ENCODE measurements at places on chromosomes 16 and 17.

- DNase-seq = no peak
These were observed 402.7 kb upstream of the TNRC6C start for GRCh38 chr17:77555741-77556291.

DNA sequence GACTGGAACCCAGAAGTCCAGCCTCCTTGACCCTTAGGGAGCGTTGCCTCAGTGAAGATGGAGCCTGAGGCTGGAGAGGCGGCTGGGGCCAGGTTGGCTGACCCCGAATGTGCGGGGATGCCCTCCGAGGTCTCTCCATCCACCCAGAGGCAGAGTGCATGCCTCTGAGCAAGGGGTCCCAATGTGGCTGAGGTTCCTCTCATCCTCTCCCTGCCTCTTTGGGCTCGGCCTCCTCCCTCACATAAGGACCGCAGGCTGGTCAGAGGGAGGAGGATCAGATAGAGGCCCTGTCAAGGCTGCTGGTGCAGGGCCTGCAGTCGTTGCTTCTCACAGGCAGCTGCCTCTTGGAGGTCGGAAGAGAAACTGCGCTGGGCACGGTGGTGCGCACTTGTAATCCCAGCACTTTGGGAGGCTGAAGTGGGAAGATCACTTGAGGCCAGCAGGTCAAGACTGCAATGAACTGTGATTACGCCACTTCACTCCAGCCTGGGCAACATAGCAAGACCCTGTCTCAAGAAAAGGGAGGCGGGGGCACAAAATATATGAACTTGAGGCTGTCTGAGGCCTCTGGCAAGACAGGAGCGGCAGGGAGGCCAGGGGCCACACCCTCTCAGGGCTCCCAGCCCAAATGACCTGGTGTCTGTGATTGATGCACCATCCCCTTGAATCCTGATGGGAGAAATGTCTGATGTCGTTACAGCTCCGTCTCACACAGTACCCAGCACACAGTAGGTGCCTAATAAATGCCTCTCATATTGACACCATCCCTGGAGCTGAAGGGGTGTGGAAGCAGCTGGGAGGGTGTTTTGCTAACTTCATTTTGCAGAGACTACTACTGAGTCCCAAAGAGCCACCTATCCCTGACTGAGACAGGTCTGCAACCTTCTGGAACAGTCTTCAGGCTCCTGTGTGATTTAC lies 220.1 kb upstream of the GSE1 start:
- DNase-seq = no peak

DNA sequence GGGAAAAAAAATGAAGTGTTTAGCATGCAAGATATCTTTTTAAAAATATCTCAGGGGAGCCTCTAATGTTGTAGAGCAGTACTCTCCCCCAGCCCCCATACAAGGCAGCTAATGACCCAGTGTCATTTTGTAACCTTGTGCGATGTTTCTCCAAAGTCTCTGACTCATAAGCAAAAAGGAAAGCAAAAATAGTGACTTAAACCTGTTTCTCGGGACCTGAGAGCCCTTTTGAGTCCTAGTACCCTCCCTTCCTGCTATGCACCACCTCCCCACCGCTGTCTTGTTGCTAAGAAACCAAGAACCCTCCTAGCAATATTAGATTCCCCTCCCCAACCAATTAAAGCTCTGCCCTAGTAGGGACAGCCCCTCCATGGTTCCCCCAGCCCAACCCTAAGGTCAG lies 2.8 kb downstream of the MYCBPAP start:
- DNase-seq = peak; percentile 22

GRCh38 chr17:67227488-67227887 lies 17.5 kb downstream of the HELZ start:
- DNase-seq = no peak

DNA sequence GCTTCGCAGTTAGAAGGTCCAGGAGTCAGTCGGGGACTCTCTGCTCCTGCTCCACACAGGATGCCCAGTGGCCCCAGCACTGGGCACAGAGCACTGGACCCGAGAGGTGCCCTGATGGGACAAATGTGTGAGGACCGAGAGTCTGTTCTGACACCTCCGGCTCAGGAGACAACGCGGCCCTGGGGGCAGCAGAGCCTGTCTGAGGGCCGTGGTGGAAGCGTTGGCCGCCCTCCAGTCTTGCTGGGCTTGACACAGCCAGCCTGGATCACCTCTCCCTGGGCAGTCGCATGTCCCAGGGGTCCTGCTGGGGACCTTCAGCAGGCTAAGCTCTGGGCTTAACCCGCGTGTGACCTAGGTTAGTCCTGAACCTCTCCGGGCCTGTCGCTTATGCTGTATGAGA lies 23.1 kb downstream of the LGALS9 start:
- DNase-seq = no peak

GRCh38 chr17:7742729-7743128 lies 25.2 kb downstream of the DNAH2 start:
- no peak for DNase-seq

GRCh38 chr17:78377858-78378224 lies 608 bp upstream of the PGS1 start:
- no peak for DNase-seq

GRCh38 chr17:69818467-69818866 lies 256.6 kb upstream of the KCNJ16 start:
- DNase-seq = no peak

DNA sequence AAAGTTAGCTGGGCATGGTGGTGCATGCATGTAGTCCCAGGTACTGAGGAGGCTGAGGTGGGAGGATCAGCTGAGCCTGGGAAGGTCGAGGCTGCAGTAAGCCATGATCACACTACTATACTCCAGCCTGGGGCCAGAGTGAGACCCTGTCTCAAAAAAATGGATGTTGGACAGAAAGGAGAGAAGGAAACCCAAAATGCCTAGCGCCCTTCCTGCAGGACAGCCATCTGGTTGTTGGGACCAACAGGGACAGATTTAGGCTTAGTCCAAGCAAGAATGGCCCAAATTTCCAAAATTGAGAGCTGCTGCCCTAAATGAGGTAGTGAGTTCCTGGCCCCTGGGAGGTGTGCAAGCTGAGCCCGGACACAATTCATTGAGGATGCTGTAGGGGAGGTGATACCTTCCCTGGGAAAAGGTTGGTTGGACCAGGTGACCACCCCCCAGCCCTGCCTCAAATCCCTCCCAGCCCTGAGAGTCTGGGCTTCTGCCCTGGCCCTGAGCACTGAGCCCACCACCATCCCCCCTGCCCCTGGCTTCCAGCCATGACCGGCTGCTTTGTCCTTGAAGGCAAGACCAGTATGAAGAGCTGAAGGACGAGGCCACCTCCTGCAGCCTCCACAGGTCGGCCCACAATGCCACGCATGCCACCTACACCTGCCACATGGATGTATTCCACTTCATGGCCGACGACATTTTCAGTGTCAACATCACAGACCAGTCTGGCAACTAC lies 35.1 kb downstream of the IL21R start:
- no peak for DNase-seq

DNA sequence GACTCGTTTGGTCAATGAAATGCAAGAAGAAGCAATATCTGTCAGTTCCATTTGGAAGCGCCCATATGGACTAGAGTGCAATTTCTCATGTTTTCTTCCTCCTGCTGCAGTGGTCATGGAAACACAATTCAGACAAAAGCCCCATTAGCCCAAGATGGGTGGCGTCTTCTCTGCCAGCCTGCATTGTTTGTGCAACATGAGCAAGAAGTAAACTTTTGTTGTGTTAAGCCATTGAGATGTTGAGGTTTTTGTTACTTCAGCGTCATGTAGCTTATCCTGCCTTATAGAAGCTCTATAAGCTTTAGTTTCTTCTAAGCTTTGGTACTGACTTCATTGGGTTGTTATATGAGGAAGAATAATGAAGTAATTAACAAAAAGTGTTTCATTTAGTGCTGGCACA lies 137.4 kb downstream of the NPIPB5 start:
- DNase-seq = no peak

GRCh38 chr17:28737770-28738679 lies 5.8 kb upstream of the TRAF4 start:
- no peak for DNase-seq

DNA sequence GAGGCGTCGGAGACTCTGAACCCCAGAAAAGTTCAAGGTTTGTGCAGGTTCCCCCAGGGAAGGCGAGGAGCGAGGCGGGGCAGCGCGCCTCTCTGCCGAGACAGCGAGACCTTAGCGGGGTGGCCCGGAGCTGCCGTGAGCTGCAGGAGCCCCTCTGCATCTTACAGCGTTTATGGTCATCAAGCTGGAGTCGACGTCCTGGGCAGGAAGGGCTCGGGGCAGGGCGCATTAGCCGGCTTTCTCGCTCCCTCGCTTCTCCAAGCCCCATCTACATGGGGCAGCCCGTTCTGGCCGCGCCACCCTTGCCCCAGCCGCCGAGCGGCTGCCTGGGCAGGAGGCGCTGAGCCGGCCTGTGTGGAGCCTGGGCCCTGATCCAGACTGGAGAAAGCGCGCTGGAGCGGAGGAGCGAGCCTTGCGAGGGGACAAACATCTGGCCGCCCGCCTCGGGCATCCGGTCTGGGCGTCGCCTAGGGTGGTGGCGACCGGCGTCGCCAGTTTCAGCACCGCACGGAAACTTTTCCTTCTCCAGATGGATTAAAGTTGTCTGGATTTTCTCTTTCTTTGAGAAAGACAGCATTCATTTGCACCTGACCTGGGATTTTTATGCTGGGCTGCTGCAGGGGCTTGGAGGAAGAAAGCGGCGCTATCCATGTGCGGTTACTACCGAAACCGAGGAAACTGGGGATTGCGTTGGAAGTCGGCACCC lies 750 bp downstream of the TMEM132E start:
- no peak for DNase-seq

- no peak for DNase-seq
These were observed 30.1 kb upstream of the GAA start for GRCh38 chr17:80071116-80071841.

- DNase-seq = no peak
These were observed 349.6 kb downstream of the KIF2B start for GRCh38 chr17:54172096-54172984.

GRCh38 chr16:56310690-56311089 lies 114.7 kb downstream of the AMFR start:
- DNase-seq = no peak

DNA sequence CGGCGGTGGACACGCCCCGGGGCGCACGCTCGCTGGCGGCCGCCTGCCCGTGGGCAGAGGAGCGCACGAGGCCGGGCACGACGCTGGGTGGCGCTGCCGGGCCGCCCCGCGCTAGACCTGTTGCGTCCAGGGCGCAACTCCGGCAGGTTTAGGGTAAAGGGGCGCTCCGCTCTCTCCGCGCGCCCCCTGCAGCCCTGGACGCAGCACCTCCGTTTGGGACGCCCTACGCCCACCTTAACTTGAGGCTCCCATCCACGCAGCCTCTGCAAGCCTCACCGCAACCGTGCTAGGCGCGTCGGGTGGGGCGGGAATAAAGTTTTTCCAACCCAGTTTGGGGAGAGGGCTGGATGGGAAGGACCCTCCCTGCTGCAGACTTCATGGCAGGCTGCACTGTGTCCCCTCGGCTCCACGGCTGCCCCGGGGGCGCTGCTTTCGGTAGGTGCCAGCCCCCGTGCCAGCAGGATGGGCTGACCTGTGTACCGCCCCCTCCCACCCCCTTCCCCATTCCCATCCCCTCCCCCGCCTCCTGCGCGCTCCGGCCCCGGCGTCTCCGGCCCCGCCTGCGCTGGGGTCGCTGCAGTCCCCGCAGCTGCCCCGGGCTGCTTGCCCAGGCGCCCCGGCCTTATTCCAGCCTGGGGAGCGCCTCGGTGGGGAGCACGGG lies at the start of gene SYT17:
SYT17 (plus strand) TSS at position 531 of the 661 bp plus-strand sequence. CDS start 407 bp downstream, outside the sequence.
- no peak for DNase-seq

GRCh38 chr16:22642416-22643088 lies 131.9 kb downstream of the NPIPB5 start:
- DNase-seq = no peak

- no peak for DNase-seq
These were observed 24.7 kb upstream of the KRT20 start for GRCh38 chr17:40909755-40910154.

DNA sequence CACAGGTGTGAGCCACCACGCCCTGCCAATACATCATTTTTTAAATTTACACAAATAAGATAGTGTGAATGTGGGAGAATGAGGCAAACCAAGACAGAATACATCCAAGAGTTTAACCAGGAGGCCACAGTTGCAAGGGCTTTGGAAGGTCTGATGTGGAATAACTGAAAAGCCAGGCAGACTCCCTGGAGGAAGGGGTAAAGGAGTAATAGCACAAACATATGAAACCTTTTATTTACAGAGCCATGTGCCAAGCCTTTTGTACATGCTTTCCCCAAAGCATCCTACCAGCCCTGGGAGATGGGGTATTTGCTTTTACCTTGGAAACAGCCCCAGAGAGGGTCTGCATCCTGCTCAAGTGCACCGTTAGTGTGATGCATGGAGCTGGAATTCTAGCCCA lies 4.7 kb downstream of the ADGRG3 start:
- DNase-seq = no peak

DNA sequence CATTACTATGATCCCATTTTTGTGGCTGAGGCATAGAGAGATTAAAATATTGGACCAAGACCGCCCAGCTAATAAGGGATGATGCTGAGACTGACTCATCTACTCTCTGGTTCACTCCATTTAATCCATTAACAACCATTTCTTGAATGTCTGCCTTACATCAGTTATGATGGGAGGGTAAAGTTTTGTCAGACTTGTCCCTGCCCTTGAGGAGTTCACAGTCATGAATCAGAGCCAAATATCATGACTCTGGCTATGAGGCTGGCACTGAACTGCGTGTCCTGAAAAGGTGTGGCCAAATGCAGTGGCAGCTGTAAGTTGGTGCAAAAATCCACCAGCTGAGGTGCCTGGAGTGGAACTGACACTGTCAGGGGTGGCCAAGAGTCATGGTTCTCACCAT lies 35.0 kb upstream of the MAF start:
- DNase-seq = no peak

DNA sequence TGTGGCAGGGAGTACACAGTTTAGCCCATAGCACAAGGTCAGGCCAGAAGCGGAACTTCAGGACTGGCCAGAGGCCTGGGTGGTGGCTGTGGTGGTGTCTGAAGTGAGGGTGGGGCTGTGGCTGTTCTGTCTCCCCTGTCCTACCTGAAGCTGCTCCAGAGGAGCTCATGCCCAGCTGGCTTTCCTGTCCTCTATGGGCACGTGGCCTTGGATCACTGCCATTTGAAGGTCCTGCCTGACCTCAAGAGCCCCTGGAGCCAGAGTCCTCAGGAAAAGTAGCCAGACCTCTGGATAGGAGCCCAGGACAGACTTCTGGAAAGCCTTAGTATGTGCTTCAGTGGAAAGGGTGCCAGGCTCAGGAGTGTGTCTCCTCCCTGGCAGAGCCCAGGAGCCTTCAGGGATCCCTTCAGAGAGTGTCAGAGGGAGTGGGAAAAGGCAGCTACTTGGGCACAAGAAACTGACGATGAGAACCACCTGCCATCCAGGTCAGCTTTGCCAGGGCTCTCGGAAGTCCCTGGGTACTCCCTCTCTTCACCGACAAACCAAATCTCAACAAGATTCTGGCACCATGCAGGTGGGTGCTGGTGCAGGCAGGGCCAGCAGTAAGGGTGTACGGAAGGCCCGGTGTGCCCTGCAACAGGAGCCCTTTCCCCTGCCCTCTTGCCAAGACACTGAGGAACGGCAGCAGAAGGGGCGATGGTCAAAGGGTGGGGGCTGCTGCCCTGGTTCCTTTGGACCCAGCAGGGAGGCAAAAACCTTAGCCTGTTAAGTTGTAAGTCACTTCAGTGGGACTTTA lies 153.7 kb downstream of the NTN1 start:
- no peak for DNase-seq

GRCh38 chr16:2082171-2082982 lies 34.6 kb downstream of the TSC2 start:
- no peak for DNase-seq

- no peak for DNase-seq
These were observed 2.1 kb downstream of the HES7 start for GRCh38 chr17:8121681-8122421.
